ENCODE measurements at places on chromosomes 1 and 21. TPM values are rescaled to one million over a fixed set of nuclear protein-coding genes. Genes with fewer than 3 reads are reported as not detected.

- H3K36me3 ChIP-seq = peaks cover 58% of the 10 kb centered on the region
- H3K27ac ChIP-seq = no peak overlapping the region
- no peaks in the 10 kb centered on the region for H3K27me3 ChIP-seq
- no peak for DNase-seq
- peaks cover 17% of the 10 kb centered on the region for H3K4me1 ChIP-seq
- no peak overlapping the region for H3K4me3 ChIP-seq
These were observed 3.1 kb upstream of the LENEP start for GRCh38 chr1:154990276-154990675.

- H3K4me3 ChIP-seq = no peak overlapping the region
- H3K4me1 ChIP-seq = peaks cover 6% of the 10 kb centered on the region
- no peak overlapping the region for H3K27ac ChIP-seq
- H3K36me3 ChIP-seq = no peaks in the 10 kb centered on the region
These were observed 1.8 kb upstream of the FCRL6 start for GRCh38 chr1:159800177-159800930.

The RGS7 gene
- 0.61 TPM for total RNA-seq

The ACTN2 gene
- not detected for total RNA-seq

DNA sequence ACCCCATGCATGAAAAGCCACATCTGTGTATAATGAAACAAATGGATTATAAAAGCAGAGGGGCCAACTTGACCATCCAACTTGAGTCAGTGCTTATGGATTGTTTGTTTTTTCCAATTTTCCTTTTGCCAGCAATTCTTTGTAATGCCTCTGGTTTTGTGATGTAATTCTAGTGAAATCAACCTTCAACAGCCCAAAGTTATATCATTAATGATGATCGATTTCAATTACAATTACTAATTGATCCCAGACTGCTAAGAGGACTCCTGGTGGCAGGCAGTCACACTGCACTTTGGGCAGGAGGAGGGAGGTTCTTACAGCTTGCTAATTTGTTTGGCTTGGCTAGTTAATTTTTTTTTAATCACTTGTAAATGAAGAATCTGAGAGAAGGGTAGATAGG lies 552.3 kb downstream of the NUF2 start:
- H3K27me3 ChIP-seq = no peaks in the 10 kb centered on the region
- peaks cover 19% of the 10 kb centered on the region for H3K4me1 ChIP-seq
- H3K27ac ChIP-seq = peak overlapping the region; percentile 47
- H3K36me3 ChIP-seq = no peaks in the 10 kb centered on the region
- H3K4me3 ChIP-seq = no peak overlapping the region

The PDC gene
- total RNA-seq = not detected

GRCh38 chr1:77958391-77958790 lies 20.5 kb downstream of the FUBP1 start:
- DNase-seq = no peak
- H3K27me3 ChIP-seq = no peaks in the 10 kb centered on the region
- no peak overlapping the region for H3K4me3 ChIP-seq

The EVA1C gene
- 22.2 TPM for total RNA-seq

The OR14A2 gene
- not detected for total RNA-seq

The LCE6A gene
- not detected for total RNA-seq

DNA sequence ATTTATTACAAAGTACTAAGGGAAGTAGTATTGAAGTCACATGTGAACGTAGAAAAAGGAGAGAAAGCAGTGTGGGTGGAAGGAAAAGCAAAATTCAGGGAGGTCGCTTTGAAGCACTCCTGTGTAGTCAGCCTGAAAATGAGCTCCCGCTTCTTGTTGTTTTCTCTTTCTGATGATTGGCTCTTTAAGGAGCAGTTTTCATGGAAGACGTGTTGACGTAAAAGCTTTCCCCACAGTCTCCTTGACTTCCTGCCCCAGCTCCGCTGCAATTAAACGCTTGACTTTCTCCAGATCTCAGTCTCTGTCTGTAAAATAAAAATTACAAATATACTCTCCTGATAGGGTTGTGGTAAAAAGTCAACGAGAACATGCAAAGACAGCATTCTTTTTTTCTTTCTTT lies 661.5 kb upstream of the ZP4 start:
- no peaks in the 10 kb centered on the region for H3K27me3 ChIP-seq
- no peaks in the 10 kb centered on the region for H3K4me1 ChIP-seq
- DNase-seq = no peak
- no peaks in the 10 kb centered on the region for H3K36me3 ChIP-seq
- H3K27ac ChIP-seq = no peak overlapping the region
- no peak overlapping the region for H3K4me3 ChIP-seq

DNA sequence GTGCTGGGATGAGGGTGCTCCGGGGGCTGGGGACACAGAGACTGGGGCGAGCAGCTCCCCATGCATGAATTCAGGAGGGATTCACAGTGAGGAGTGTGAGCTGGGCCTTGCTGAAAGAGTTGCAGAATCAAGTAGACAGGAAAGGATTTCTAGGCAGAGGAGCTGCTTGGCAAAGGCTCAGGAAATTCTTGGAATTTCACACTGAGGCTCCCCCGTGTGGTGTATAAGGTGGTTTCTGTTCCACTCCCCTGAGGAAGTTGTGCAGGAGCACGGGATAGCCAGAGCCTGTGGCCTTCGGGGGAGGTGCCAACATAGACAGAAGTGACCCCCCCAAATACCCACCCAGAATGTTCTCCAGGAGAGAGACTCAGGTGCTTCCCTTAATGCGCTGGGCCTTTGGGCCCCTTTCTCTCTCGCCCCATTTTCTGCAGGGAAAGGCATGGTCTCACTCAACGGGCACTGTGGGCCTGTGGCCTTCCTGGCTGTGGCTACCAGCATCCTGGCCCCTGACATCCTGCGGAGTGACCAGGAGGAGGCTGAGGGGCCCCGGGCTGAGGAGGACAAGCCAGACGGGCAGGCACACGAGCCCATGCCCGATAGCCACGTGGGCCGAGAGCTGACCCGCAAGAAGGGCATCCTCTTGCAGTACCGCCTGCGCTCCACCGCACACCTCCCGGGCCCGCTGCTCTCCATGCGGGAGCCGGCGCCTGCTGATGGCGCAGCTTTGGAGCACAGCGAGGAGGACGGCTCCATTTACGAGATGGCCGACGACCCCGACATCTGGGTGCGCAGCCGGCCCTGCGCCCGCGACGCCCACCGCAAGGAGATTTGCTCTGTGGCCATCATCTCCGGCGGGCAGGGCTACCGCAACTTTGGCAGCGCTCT lies 58.5 kb upstream of the ACTL8 start:
- H3K4me3 ChIP-seq = no peak overlapping the region
- peaks cover 6% of the 10 kb centered on the region for H3K36me3 ChIP-seq
- no peaks in the 10 kb centered on the region for H3K27me3 ChIP-seq
- peak; percentile 69 for DNase-seq
- H3K27ac ChIP-seq = no peak overlapping the region
- no peaks in the 10 kb centered on the region for H3K4me1 ChIP-seq

The SLC45A3 gene
- 5.3 TPM for total RNA-seq

- H3K27me3 ChIP-seq = no peaks in the 10 kb centered on the region
- DNase-seq = peak; percentile 54
- peaks cover 24% of the 10 kb centered on the region for H3K36me3 ChIP-seq
- peaks cover 16% of the 10 kb centered on the region for H3K4me1 ChIP-seq
- H3K4me3 ChIP-seq = no peak overlapping the region
- H3K27ac ChIP-seq = peak overlapping the region; percentile 67
These were observed 777 bp downstream of the NUDT17 start for GRCh38 chr1:145846201-145846612.

Measured in MCF 10A (cell line).